ENCODE measurements at places on chromosomes 1 and 21. TPM values are rescaled to one million over a fixed set of nuclear protein-coding genes. Genes with fewer than 3 reads are reported as not detected.

DNA sequence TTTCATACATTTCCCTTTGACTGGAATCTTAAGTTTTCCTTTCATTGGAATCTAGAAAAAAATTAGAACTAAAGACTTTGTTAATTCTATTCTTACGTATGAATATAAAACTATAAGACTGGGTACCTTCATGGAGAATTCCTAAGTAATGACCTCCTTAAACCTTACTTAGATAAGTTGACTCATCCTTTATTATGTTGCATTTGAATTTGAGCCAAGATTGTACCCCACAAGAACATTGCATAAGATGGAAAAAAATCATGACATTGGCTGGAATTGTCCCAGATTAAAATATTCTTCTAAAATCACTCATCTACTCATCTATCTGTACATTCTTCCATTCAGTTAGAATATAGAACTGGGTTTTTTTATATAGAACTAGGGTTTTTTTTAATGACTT lies 137.4 kb downstream of the C1orf21 start:
- no peak overlapping the region for H3K27ac ChIP-seq
- no peaks in the 10 kb centered on the region for H3K4me1 ChIP-seq
- no peaks in the 10 kb centered on the region for H3K36me3 ChIP-seq
- peaks cover 5% of the 10 kb centered on the region for H3K27me3 ChIP-seq

DNA sequence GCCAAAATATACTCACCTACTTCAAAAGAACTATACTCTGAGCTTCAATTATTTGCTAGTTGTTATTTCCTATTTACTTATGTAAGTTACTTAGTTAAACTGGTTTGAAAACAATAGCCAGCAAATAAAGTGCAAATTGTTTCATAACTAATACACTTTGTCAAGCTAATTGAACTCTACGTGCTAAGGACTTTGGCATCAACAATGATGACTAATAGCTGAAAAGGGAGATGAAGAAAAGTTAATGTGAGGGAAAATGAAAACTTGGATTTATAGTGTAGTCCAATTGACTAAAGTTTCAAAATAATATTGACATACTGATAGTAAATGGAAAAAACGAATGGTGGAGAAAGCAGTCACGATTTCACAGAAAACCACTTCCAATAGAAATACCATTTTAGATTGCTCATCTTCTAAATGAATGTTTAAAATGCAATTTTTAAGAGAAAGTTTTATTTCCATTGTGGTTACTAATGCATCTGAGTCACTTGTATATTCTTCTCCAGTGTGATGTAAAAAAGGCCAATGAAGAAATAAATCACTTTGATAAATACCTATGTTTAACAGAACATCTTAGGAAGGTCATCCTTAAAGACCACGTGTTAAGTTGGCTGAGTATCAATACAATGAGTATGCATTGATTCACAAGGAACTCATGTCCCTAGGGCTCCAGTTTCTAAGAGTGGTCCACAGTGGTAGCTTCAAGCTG lies 455.2 kb downstream of the LTN1 start:
- H3K36me3 ChIP-seq = no peaks in the 10 kb centered on the region
- no peak overlapping the region for H3K4me3 ChIP-seq
- H3K27me3 ChIP-seq = peaks cover 4% of the 10 kb centered on the region

GRCh38 chr1:41898191-41898713 lies 20.5 kb downstream of the HIVEP3 start:
- H3K27ac ChIP-seq = peak overlapping the region; percentile 98
- H3K36me3 ChIP-seq = peaks cover 2% of the 10 kb centered on the region
- DNase-seq = peak; percentile 92
- H3K4me3 ChIP-seq = peak overlapping the region; percentile 65

DNA sequence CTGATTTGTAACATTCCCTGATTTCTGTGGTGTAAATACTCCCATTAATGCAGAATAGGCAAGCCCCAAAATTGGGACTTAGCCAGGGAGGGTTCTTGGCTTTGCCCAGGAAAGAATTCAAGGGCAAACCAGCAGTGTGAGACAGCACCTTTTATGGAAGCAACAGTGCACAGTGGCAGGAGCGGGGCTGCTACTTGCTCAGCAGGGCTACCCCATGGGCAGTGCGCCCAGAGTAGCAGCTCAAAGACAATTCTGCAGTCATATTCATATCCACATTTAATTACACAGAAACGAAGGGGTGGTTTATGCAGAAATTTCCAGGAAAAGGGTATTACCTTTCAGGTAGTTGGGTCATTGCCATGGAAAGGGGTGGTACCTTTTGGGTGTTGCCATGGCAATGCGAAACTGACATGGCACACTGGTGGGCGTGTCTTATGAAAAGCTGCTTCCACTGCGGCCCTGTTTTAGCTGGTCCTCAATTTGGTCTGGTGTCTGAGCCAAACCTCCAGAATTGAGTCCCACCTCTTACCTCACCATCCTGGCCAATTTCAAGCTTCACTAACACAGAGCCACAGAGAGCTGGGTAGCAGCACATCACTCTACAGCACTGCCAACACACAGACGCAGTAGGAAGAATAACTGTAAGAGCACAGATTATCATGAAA lies 35.9 kb downstream of the FHAD1 start:
- no peaks in the 10 kb centered on the region for H3K36me3 ChIP-seq
- no peak overlapping the region for H3K4me3 ChIP-seq
- no peak for DNase-seq
- peaks cover 13% of the 10 kb centered on the region for H3K27me3 ChIP-seq
- H3K4me1 ChIP-seq = no peaks in the 10 kb centered on the region

DNA sequence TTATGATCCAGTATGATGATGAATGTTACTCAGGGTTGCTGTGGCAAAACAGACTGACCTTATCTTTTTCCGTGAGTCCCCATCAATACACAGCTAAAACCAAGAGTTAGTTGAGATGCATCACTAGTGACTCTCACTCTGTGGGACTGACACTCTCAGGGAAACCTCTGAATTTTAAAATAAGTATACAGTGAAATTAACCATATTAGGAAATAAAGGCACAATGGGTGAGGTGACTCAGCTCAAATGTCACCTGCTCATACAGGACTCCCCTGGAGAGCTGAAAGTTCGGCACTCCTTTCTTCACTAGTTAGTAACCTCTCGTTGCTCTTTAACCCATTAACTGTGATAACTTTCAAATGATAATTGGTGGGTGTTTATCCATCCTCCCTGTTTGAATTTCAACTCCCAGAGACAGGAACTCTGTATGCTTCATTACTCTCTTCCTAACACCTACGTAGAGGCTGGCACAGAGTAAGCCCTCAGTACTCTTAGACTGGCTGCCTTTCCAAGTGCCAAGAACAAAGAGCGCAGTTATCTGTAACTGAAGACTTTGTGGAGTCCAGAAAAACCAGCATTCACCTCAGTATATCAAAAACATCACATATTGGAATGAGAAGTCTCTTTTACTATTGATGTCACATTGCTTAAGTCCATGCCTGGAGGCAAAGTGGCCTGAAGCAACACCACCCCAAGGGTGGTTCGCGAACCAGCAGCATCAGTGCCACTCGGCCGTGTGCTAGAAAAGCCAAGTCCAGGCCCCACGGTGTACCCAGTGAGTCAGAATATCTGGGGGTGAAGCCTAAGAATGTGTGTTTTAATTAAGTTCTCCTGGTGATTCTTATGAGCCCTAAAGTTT lies 91.1 kb downstream of the NIBAN1 start:
- no peak for DNase-seq
- H3K27me3 ChIP-seq = peaks cover 4% of the 10 kb centered on the region
- peaks cover 5% of the 10 kb centered on the region for H3K4me1 ChIP-seq
- H3K36me3 ChIP-seq = peaks cover 30% of the 10 kb centered on the region
- H3K27ac ChIP-seq = no peak overlapping the region

GRCh38 chr1:165169028-165169427 lies 187.5 kb downstream of the LMX1A start:
- no peaks in the 10 kb centered on the region for H3K36me3 ChIP-seq
- DNase-seq = no peak
- H3K4me1 ChIP-seq = no peaks in the 10 kb centered on the region
- no peaks in the 10 kb centered on the region for H3K27me3 ChIP-seq
- no peak overlapping the region for H3K4me3 ChIP-seq

- H3K4me1 ChIP-seq = no peaks in the 10 kb centered on the region
- H3K36me3 ChIP-seq = no peaks in the 10 kb centered on the region
- no peak overlapping the region for H3K27ac ChIP-seq
- H3K27me3 ChIP-seq = peaks cover 2% of the 10 kb centered on the region
- no peak overlapping the region for H3K4me3 ChIP-seq
Observed at GRCh38 chr1:21586846-21587601, 77.8 kb downstream of the ALPL start.

DNA sequence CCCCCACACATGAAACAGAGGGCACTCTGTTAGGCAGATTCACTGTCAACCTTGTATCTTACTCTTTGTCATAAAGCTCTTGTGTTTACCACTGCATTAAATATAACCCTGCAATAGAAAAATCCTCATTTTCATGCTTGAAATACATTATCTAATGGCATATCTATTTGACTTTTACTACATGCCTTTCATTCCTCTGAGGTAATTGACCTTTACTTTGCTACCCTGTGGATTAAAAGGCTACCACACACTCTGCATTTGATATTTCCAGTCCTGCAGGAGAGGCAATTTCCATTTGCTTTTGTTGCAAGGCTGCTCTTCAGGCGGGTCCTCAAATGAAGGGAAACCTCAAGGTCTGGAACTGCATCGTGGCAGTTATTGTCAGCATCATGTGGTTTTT lies 238.0 kb downstream of the NTNG1 start:
- H3K36me3 ChIP-seq = no peaks in the 10 kb centered on the region
- H3K27me3 ChIP-seq = peaks cover under 1% of the 10 kb centered on the region
- DNase-seq = no peak
- H3K4me1 ChIP-seq = no peaks in the 10 kb centered on the region
- H3K4me3 ChIP-seq = no peak overlapping the region

DNA sequence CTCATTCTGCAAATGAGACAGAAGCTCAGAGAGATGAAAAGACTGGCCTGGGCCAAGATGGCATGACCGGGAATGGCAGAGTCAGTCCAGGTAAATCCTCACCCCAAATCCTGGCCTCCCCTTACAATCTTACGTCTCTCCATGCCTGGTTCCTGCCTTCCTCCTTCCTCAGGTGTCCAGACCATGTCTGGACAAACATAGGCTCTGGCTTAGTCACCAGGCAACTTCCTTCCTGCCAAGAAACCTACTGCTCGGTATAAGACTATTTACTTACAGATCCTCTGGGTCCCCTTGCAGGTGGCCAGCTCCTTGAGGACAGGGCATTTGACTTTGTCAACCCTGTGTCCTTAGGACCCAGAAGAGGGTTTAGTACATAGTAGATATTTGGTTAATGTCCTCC lies 69.4 kb upstream of the ROR1 start:
- H3K4me3 ChIP-seq = no peak overlapping the region
- H3K36me3 ChIP-seq = no peaks in the 10 kb centered on the region
- H3K4me1 ChIP-seq = no peaks in the 10 kb centered on the region
- DNase-seq = no peak
- H3K27me3 ChIP-seq = peaks cover 12% of the 10 kb centered on the region
- H3K27ac ChIP-seq = no peak overlapping the region

DNA sequence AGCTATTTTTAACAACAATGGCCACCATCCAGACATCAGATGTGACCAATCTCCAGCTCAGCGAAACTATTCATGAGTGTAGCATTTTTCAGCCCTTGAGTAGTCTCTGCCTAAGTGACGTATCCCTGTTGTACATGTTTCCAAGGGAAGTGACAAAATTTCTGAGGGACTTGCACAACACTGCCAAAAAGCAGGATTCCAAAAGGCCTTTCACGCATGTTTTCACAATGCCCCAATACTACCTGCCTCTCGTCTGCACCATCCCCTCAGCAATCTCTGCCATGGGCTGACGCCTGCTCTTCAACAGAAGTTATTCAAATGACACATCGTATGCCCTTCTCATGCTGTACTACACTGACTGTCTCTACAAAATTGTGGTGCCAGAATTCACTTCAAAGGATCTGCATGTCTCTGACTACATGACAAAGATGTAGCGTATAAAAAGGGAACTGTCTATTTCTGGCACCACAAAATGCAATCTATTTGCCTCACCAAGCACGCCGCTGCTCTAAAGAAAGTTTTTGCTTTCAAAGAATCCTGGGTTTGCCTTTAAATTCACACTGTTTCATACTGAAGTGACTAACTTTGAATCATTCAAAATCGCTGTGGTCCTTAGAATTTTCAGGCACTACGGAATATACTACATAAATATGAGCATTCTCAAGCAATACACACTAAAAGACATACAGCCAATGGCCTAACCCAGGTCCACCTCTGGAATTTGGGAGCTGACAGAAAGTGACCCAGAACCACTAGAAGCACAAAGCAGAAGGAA lies 32.9 kb downstream of the JAK1 start:
- peaks cover 39% of the 10 kb centered on the region for H3K4me1 ChIP-seq
- peaks cover 25% of the 10 kb centered on the region for H3K36me3 ChIP-seq
- no peak for DNase-seq

DNA sequence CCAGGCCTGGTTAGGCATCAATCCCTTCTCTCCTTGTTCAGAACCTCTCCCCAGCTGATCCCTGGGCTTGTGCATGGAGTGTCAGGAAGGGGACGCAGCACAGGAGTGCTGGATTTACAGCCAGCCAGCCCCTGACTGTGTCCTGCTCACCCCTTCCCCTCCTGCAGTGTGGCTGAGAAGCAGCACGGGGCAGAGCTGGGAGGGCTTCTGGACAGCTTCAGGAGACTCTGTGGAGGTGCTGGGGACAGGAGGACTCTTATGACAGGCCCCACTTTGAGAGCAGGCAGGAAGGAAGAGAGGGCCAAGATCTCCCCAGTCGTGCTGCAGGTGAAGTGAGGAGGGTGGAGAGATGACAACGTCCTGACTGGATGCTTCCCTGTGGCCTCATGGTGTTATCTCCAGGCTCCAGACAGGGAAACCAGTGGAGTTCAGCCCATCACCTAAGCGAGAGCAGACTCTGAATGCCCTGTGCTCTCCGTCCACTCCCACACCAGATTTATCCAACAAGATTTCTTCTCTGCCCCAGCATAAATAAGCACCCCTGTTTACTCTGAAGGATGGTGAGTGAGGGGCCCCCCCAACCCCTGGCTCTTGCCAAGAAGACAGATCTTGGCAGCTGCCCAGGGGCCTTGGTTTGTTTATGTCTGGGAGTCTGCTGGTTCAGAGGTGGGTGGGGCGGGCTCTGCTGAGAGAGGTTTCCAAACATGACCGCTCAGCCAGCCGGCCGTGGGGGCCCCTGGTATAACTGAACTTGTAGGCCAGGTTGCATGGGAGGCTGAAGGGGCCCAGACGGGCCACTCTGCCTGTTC lies 21.3 kb downstream of the TMCC2 start:
- no peak overlapping the region for H3K4me3 ChIP-seq
- DNase-seq = no peak
- peaks cover 19% of the 10 kb centered on the region for H3K4me1 ChIP-seq
- no peaks in the 10 kb centered on the region for H3K27me3 ChIP-seq
- no peaks in the 10 kb centered on the region for H3K36me3 ChIP-seq
- no peak overlapping the region for H3K27ac ChIP-seq

NCF2 gene
- total RNA-seq = 9.2 TPM

COPA gene
- total RNA-seq = 121 TPM

ADORA3 gene
- total RNA-seq = 0.18 TPM

FMO4 gene
- total RNA-seq = 1.5 TPM

EDARADD gene
- 1.2 TPM for total RNA-seq

ADAM30 gene
- total RNA-seq = not detected

SH3D21 gene
- total RNA-seq = 14.6 TPM

OR2L5 gene
- not detected for total RNA-seq
